Natural killer cell treated with Interleukin-12 subunit alpha and Interleukin-12 subunit beta and Interleukin-15 and Interleukin-18, amount 100 ng/mL, for 72 hours (primary cell): ENCODE measurements at places on chromosomes 2 and 18. TPM values are rescaled to one million over a fixed set of nuclear protein-coding genes. Genes with fewer than 3 reads are reported as not detected.

ALPP gene
- total RNA-seq, result not detected

GRCh38 chr2:224072541-224073188 lies 33.6 kb upstream of the SERPINE2 start:
- no peak for DNase-seq
- H3K4me1 ChIP-seq, result no peaks in the 10 kb centered on the region
- no peak overlapping the region for H3K4me3 ChIP-seq
- H3K27ac ChIP-seq, result no peak overlapping the region
- H3K36me3 ChIP-seq, result no peaks in the 10 kb centered on the region

DNA sequence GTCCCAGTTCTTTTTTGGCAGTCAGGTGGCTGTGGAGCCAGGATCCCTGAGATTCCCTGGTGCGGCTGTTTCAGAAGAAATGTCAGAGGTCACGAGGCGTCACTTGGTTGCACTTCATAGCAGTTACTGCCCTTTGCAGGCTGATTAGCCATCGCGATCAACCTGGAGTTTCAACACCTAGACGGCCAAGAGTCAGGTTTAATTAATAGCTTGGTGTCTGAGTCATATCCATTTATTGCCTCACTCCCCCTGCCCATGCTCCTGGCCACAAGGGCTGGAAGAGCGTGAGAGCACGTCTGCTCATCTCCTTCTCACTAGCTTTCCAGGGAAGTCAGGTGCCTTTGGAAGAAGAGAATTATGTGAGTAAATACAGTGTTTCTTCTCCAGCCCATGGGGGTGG lies 552.3 kb downstream of the TSN start:
- no peaks in the 10 kb centered on the region for H3K36me3 ChIP-seq
- no peaks in the 10 kb centered on the region for H3K27me3 ChIP-seq
- H3K27ac ChIP-seq, result no peak overlapping the region
- H3K4me1 ChIP-seq, result no peaks in the 10 kb centered on the region
- no peak for DNase-seq
- no peak overlapping the region for H3K4me3 ChIP-seq

DNA sequence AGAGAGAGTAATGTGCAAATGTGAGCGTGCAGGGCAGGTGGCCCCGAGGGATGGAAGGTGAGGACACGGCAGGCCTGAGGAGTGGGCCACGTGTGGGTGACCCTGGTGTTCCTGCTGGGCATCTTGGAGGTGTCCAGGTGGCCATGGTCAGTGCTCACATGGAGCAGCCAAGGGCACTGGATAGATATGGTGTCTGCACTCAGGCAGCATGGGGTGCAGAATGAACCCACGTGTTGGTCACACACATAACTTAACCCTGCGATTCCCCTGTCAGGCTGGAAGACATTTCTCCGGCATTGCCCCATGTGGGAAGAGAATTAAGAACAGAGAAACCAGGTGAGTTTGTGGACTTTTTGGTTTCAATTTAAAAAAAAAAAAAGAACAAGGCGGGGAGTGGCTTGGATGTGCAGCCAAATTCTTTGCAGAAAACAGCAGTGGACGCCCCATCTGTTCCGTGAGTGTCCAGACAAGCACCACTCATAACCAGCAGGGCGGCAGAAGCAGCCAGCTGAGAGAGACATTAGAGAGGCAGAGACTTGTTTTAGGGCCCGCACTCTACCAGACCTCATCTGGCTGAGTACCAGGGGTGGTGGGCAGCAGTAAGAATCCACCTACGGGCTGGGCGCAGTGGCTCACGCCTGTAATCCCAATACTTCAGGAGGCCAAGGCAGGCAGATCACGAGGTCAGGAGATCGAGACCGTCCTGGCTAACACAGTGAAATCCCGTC lies 249.8 kb downstream of the ACKR3 start:
- no peaks in the 10 kb centered on the region for H3K4me1 ChIP-seq
- peaks cover 24% of the 10 kb centered on the region for H3K27me3 ChIP-seq
- H3K4me3 ChIP-seq, result no peak overlapping the region
- no peak overlapping the region for H3K27ac ChIP-seq
- DNase-seq, result no peak
- H3K36me3 ChIP-seq, result no peaks in the 10 kb centered on the region

PKDCC gene
- total RNA-seq, result not detected

DRC1 gene
- not detected for total RNA-seq

- no peak overlapping the region for H3K4me3 ChIP-seq
- no peak for DNase-seq
- H3K27ac ChIP-seq, result no peak overlapping the region
- H3K27me3 ChIP-seq, result peaks cover 65% of the 10 kb centered on the region
- H3K36me3 ChIP-seq, result no peaks in the 10 kb centered on the region
- H3K4me1 ChIP-seq, result no peaks in the 10 kb centered on the region
Measured at GRCh38 chr2:215429424-215429823, 6.4 kb downstream of the FN1 start.

DNA sequence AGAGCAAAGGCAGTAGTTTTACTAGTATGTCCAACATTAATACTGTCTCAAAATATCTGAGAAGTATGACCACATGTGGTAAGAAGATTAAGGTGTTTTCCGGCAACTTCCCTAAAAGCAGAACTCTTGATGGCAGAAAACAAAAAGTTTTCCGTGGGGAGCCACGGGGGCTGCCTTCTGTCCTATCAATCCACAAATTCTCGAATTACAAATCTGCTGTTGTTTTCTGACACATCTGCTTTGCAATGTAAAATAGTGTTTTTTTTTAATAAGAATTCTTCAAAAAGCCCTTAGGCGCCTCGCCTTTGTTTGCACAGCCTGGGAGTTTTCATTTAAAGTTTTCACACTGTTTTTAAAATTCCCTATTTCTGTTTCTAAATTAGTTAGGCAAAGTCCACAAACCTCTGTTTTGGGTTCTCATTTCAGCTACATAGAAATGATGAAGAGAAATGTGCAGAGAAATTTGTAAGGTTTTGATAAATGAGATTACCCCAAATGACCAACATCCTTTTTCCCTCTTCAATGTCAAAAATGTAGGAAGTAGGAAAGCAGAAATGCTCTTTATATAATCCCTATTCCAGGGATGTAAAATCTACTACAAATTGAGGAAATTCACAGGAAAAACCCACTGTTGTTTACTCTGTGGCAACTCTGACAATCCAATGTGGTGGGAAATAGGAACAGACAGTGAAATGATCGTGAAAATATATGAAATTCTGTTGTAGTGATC lies 385.8 kb downstream of the ZEB2 start:
- H3K36me3 ChIP-seq, result peaks cover 20% of the 10 kb centered on the region
- no peak overlapping the region for H3K27ac ChIP-seq
- no peak overlapping the region for H3K4me3 ChIP-seq
- no peaks in the 10 kb centered on the region for H3K27me3 ChIP-seq
- DNase-seq, result no peak
- H3K4me1 ChIP-seq, result peaks cover 13% of the 10 kb centered on the region

CCDC150 gene
- total RNA-seq, result 12.0 TPM

MYO7B gene
- not detected for total RNA-seq

GREB1 gene
- total RNA-seq, result 2.2 TPM

- H3K36me3 ChIP-seq, result no peaks in the 10 kb centered on the region
- no peaks in the 10 kb centered on the region for H3K27me3 ChIP-seq
- peak overlapping the region; percentile 80 for H3K4me3 ChIP-seq
- peak overlapping the region; percentile 65 for H3K27ac ChIP-seq
Measured at GRCh38 chr18:79523206-79523735, 127.5 kb downstream of the NFATC1 start.

DNA sequence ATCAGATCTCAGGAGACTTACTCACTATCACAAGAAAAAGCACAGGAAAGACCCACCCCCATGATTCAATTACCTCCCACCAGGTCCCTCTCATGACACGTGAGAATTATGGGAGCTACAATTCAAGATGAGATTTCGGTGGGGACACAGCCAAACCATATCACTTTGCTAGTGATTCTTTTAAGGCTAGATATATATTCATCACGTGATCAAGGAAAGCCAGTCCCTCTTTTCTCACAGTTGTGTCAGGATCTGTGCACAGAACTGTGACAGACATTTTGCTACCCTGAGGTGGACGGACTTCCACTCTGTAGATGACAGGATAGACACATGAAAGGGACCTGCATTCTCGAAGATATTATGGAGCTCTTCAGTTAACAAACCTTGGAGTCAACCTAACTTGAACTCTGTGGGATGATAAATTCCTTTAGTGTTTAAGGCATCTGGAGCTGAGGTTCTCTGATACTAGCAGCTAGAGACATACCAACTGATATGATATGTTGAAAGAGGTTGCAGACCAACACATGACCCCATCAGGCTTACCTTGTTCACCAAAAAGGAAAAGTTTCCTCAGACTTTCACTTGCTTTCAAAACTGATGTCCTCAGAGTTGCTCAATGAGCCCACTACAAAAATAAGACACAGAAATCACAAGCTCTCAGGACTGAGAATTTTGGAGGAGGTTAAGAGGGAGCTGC lies 66.3 kb upstream of the SCG2 start:
- H3K4me3 ChIP-seq, result no peak overlapping the region
- no peaks in the 10 kb centered on the region for H3K36me3 ChIP-seq
- DNase-seq, result no peak
- H3K27ac ChIP-seq, result no peak overlapping the region
- peaks cover 42% of the 10 kb centered on the region for H3K27me3 ChIP-seq

GRCh38 chr2:113709022-113709421 lies 47.4 kb downstream of the SLC35F5 start:
- DNase-seq, result no peak
- no peak overlapping the region for H3K27ac ChIP-seq
- H3K4me1 ChIP-seq, result no peaks in the 10 kb centered on the region
- H3K4me3 ChIP-seq, result no peak overlapping the region
- H3K27me3 ChIP-seq, result no peaks in the 10 kb centered on the region
- H3K36me3 ChIP-seq, result no peaks in the 10 kb centered on the region

DNA sequence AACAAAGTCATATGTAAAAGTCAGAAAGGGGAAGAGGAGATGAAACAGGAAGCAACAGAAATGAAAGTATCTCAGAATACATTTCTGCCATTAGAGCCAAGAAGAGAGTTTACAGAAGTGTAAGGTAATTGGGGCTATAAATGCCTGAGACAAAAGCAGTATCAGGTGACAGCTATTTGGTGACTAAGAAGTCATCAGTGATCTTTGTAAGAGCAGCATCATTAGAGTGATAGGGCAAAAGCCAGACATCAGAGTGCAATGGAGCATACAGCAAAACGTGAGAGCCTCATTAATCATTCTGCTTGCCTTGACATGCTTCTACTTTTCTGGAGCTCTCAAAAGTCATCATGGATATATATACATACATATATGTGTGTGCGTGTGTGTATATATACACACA lies 804.7 kb upstream of the PIK3C3 start:
- no peak overlapping the region for H3K4me3 ChIP-seq
- DNase-seq, result no peak
- H3K36me3 ChIP-seq, result peaks cover 9% of the 10 kb centered on the region
- no peaks in the 10 kb centered on the region for H3K4me1 ChIP-seq

- peak overlapping the region; percentile 70 for H3K27ac ChIP-seq
- no peaks in the 10 kb centered on the region for H3K36me3 ChIP-seq
- DNase-seq, result no peak
- H3K4me3 ChIP-seq, result no peak overlapping the region
- H3K27me3 ChIP-seq, result no peaks in the 10 kb centered on the region
Measured at GRCh38 chr2:239202836-239203235, 198.0 kb downstream of the HDAC4 start.

DNAJC5G gene
- total RNA-seq, result not detected

- no peaks in the 10 kb centered on the region for H3K36me3 ChIP-seq
- H3K4me3 ChIP-seq, result no peak overlapping the region
- no peaks in the 10 kb centered on the region for H3K4me1 ChIP-seq
- no peaks in the 10 kb centered on the region for H3K27me3 ChIP-seq
- no peak overlapping the region for H3K27ac ChIP-seq
Measured at GRCh38 chr2:39839261-39839848, 60.3 kb upstream of the THUMPD2 start.

CRYBA2 gene
- total RNA-seq, result not detected

- H3K27me3 ChIP-seq, result no peaks in the 10 kb centered on the region
- no peaks in the 10 kb centered on the region for H3K4me1 ChIP-seq
- H3K36me3 ChIP-seq, result no peaks in the 10 kb centered on the region
- no peak for DNase-seq
Measured at GRCh38 chr2:71675296-71675695, 221.9 kb downstream of the DYSF start.

LIMS4 gene
- 0.43 TPM for total RNA-seq

C1QL2 gene
- total RNA-seq, result not detected

NYAP2 gene
- not detected for total RNA-seq

GRCh38 chr2:134445985-134446382 lies 192.1 kb downstream of the MGAT5 start:
- no peak overlapping the region for H3K4me3 ChIP-seq
- peaks cover 4% of the 10 kb centered on the region for H3K4me1 ChIP-seq
- H3K27me3 ChIP-seq, result no peaks in the 10 kb centered on the region
- H3K36me3 ChIP-seq, result no peaks in the 10 kb centered on the region
- no peak overlapping the region for H3K27ac ChIP-seq

DNA sequence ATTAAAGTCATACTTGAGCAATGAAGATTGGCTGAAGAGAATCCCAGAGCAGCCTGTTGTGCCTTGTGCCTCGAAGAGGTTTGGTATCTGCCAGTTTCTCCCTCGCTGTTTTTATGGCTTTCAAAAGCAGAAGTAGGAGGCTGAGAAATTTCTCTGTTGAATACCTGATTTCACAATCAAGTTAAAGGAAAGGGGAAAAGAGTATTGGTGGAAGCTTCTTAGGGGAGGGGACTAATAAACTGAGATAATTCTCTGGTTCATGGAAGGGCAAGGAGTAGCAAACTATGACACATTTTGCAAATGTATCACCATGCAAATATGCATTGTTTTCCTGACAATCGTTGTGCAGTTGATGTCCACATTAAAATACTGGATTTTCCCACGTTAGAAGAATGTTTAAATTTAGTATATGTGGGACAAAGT lies at the start of gene IL1B:
Gene IL1B (minus strand): TSS at position 85 of the 423 bp plus-strand sequence. CDS start 550 bp downstream, outside the sequence.
- H3K36me3 ChIP-seq, result no peaks in the 10 kb centered on the region
- H3K27me3 ChIP-seq, result peaks cover 18% of the 10 kb centered on the region
- peak within 1 kb of the TSS; percentile 24 for H3K4me3 ChIP-seq
- H3K27ac ChIP-seq, result peak within 1 kb of the TSS; percentile 4
- H3K4me1 ChIP-seq, result peaks cover 30% of the 10 kb centered on the region
- no peak for DNase-seq

DNA sequence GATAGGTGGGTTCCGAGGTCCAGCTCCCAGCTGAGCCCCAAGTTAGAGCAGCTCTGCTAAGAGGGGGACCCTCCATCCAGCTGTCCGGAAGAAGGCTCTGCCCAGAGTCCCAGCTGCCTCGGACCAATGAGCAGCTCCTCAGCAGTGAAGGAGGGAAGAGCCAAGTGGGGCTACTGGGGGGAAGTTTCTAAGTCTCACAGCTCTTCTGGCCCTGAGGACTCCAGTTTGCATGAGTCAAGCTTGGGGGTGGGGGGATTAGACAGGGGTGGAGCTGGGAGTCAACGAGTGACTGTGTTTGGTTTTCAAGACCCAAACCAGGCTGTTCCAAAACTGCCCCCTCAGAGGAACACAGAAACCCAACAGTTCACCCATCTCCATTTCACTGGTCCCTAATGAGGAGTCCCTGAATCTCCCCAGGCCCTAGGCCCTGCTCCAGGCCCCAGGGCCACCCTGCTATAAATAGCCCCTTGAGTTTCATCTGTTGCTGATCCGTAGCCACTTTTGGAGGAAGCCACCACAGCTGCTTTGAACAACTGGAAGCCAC lies 100.9 kb downstream of the TNS1 start:
- no peak for DNase-seq
- H3K27ac ChIP-seq, result no peak overlapping the region
- H3K4me1 ChIP-seq, result peaks cover 6% of the 10 kb centered on the region
- H3K36me3 ChIP-seq, result no peaks in the 10 kb centered on the region
- peaks cover 12% of the 10 kb centered on the region for H3K27me3 ChIP-seq

- no peak for DNase-seq
- H3K27ac ChIP-seq, result peak overlapping the region; percentile 48
- H3K4me1 ChIP-seq, result peaks cover 52% of the 10 kb centered on the region
- no peaks in the 10 kb centered on the region for H3K36me3 ChIP-seq
- no peaks in the 10 kb centered on the region for H3K27me3 ChIP-seq
- peak overlapping the region; percentile 56 for H3K4me3 ChIP-seq
Measured at GRCh38 chr18:59885579-59886163, 14.1 kb upstream of the PMAIP1 start.
